Activated T-helper 9 cell treated with anti-CD3 and anti-CD28 coated beads, Interleukin-2, amount 50 U/mL, for 16 hours (primary cell): ENCODE measurements at places on chromosomes 6 and 20.

DNA sequence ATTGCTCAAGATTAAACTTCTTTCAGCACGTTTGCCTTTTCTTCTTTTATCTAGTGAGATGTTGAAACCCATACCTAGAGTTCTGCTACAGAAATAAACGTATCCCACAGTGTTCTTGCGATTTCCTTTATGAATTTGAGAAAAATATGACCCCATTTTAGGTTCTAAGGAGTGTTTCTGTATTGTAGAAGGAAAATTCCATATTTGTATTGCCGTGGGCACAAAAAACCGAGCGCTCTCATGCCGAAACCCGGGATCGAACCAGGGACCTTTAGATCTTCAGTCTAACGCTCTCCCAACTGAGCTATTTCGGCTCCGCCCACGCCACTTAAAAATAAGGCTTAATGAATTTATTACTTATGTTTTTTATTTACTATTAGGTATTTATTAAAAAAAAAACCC lies 23.7 kb downstream of the ZNF311 start:
- DNase-seq, result peak; percentile 67

GRCh38 chr20:50838707-50839385 lies 44.0 kb downstream of the BCAS4 start:
- DNase-seq, result no peak

- no peak for DNase-seq
Measured at GRCh38 chr6:56227071-56227879, 20.1 kb downstream of the COL21A1 start.

DNA sequence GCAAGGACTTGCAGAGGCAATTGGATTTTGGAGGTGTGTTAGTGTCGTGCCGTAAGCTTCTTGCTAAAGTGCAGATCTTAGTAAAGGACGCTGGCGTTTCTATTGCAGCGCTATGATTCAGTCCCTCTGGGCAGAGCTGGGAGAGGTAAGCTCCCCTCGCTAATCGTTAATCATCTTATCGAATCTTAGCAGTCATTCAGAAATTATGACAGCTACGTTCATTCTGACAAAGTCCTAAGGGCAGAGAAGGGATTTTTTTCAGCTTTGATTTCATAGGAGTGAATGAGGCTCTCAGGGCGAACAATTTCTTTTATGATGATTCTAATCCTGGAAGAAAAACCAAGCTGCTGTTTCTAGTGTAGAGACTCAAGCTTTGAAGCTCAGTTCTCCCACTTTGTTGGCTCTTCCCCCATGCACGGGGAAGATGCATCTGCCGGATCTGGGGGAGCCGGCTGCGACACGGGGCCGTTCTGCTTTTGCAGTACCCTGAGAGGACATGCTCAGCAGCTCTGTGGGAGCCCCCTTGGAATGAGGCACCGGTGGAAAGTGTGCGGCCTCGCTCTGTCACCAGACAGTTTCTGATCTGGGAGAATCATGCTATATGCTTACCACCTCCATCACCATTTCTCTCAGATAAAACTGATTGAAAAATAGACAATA lies 79.1 kb upstream of the SLC22A23 start:
- no peak for DNase-seq

DNA sequence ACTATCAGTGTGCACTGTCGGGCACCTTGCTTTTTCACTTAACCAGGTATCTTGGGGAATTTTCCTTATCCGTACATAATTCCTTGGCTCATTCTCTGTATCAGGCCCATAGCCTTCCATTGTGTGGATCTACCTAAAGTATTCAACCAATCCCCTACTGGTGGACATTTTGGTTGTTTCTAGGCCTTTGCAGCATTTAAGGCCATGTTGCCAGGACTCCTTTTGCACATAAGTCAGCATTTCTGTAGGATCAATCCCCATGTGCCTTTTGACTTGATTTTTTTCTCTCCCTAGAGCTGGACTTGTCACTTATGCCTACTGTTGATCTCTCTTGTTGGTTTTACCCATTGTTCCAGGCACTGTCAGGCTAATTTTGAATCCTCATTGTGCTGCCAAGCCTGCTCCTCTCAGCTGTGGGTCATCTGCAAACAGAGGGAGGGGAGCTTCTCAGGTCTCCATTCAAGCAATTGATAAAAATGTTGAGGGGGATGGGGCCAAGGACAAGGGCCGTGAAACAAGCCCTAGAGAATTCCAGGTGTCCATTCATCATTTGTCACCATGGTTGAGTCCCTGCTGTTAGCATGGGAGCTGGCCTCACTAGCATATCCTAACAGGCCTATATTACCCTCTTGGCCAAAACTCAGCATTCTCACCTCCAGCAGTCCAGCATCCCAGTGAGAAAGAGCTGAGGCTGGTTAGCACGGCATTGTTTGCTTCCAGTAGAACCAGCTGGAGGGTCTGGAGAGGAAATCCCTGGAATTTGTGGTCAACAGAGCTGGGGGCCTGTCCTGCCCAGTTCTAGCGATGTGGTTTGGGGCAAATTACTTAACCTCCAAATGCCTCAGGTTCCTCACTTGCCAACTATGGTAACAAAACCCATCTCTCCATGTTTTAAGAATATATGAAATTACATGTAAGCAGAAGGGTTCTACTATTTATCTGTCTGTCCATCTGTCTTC lies 178.4 kb downstream of the MRPL14 start:
- DNase-seq, result no peak

DNA sequence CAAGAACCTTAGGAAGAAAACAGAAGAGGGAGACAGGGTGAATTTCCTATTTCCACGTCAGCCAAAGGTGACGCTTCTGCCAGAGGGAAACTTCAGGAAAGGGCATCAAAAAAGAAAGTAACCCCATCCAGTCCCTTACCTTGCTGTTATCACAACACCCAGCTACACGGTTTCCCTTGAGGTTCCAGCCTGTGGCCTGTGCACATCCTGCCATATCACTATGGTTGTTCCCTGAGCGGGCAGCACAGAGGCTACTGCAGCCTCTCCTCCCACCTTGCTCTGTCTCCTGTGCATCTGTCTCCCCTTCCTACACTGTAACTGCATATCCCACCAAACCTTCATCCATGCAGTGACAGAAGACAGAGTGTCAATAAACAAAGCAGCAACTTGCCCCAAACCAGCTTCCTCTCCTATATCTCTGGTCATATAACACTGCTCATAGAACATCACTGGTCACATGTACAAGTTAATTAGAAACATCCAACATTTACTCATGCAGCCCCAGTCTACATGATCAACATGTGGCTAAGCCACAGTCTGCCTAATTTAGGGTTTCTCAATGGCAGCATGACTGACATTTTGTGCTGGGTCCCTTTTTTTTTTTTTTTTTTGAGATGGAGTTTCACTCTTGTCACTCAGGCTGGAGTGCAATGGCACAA lies 54.7 kb downstream of the GFOD1 start:
- DNase-seq, result no peak

GRCh38 chr6:158797331-158798310 lies 21.5 kb downstream of the EZR start:
- DNase-seq, result no peak

DNA sequence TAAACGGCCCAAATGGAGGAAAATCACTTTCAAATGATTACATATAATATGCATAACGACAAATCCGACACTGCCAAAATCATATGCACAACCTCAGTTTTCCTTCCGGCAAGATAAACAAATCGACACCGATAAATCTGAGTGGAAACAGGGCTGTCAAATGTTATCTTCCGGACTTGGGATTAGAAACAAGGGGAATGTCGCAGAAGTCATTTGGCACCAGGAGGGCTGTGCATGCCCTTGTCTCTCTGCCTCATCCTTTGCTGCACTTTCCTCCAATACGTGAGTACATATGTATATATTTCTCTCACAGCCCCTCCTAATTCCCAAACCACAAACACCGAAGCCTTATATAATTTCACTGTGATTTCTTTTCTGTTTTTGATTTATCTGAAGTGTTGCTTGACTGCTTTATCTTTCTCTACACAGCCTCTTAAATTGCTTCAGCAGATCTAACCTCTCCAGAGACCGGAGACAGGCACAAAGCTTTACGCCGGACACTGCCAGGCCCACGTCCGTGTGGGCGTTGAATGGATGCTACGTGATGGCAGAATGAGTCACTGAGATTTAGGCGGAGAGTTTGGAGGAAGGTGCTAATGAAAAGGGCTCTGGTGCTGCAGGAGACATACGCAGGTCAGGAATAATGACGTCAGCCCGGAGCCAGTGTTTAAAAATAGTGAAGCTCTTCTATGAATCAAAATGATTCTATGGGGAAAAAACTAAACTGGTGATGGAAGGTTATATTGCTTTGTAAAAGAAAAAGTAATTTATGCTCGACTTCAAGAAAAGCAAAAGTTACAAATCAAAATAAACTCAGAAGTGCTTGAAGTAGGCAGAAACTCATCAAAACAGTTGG lies 21.0 kb upstream of the PRELID3B start:
- DNase-seq, result no peak

DNA sequence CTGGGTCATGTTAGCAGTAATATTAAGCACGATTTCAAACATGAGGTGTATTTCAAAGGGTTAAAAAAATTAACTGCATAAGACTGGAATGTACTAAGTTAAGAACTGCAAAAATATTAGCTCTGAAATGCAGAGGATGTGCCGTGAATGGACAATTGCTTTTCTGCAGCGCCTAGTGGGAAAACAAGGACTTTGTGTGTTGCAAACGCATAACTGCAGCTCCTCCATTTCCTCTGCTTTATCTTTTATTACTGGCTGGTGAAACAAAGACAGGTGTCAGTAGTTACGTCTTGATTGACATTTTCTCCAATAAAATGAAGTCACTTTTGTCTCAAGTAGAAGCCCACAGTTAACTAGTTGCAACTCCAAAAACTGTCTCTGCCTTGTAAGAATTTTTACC lies 1.7 kb downstream of the PDE7B start:
- DNase-seq, result no peak
